ENCODE measurements at places on chromosomes 6 and 20.

GRCh38 chr20:11728937-11729336, 188.8 kb upstream of the BTBD3 start:
- DNase-seq = no peak

- peak; percentile 24 for DNase-seq
These were observed 83.9 kb upstream of the CEP85L start for GRCh38 chr6:118735320-118735719.

DNA sequence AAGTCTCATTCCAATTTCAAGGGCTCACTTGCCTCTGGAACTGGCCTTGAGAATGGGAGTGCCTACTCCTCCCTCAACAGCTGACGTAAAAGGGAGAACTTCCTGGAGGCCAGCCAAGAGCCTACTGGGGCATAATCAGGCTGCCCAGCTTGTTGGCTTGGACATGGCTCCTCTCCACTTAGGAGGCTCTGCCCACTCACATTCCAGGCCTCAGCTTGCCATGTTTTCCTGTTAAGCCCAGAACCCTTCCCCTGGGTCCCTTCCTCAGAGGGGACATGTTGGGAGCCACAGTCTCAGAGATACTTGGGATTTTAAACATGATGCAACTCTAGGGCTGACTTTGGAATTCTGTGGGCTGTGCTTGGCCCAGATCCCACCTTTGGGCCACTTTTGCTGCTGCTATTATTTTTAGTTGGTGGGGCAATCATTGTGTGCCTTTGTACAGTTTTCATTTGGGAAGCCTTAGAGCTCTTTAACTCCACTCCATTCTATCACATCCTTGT, 31.5 kb upstream of the ADTRP start:
- peak; percentile 13 for DNase-seq

- peak; percentile 33 for DNase-seq
These were observed 480 bp upstream of the NT5E start for GRCh38 chr6:85449388-85449817.

DNA sequence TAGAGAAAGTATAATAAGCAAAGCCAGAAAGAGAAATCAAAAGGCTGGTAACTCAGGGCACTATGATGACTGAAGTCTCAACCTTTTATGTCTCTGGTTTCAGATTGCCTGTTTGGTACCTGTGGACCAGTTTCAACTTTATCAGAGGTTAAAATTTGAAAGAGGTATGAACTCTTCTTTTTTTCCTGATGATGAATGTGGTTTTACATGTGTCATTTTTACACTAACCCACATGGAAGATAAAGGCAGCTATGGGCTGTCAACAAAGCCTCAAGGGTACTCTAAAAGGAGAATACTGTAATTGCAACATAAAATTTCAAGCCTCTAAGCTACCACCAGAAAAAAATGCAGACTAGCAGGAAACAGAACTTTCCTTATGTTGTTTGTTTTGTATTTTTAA, 52.4 kb downstream of the RNF144B start:
- DNase-seq = no peak

GRCh38 chr6:25685251-25685650, 33.2 kb downstream of the SCGN start:
- peak; percentile 9 for DNase-seq

- no peak for DNase-seq
These were observed 30.9 kb upstream of the SLC24A3 start for GRCh38 chr20:19181552-19181951.

- DNase-seq = no peak
These were observed 1.6 kb downstream of the DNAJC5 start for GRCh38 chr20:63896264-63897105.

DNA sequence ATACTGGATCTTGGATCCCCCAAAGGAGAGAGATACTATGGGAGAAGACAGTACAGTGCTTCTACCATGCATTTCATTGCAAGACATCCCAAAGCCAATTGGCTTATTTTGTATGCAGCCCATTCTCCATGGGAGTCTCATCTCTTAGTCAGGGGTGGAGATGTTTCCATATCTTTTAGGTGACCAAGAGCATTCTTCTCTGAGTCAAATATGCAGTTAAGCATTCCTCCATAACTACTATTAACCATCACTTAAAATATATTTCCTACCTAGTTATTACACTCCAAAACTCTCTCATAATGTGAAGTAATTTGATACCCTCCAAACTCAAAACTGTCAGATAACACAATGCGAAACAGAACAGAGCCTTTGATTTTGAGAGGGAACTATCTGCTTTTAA, 542.6 kb downstream of the HDGFL1 start:
- DNase-seq = no peak

DNA sequence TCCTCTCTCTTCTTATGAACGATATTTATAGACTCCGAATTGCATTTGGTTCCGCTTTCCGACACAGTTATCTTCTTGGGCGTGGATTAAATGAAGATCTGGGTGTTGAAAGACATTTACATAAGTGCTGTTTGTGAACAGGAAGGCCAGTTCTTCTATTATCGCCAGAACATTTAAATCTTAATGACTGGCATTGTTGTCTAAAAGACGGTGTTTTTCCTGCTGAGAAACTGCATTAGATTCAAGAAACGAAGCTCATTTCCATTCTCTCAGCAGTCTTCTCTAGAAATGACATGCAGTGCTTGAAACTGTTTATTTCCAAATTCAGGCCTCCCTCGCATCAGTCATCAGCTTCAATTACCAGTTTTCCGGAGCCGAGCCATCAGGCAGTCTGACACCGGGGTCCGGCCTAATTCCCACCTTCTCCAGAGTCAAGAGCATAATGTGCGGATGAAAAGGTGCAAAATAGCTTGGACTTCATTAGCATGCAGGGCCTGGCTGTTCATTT, 16.0 kb downstream of the LINC00237 start:
- no peak for DNase-seq

GRCh38 chr6:153538491-153538890, 407.4 kb upstream of the RGS17 start:
- no peak for DNase-seq

GRCh38 chr6:161038229-161039031, 46.9 kb downstream of the MAP3K4 start:
- no peak for DNase-seq

DNA sequence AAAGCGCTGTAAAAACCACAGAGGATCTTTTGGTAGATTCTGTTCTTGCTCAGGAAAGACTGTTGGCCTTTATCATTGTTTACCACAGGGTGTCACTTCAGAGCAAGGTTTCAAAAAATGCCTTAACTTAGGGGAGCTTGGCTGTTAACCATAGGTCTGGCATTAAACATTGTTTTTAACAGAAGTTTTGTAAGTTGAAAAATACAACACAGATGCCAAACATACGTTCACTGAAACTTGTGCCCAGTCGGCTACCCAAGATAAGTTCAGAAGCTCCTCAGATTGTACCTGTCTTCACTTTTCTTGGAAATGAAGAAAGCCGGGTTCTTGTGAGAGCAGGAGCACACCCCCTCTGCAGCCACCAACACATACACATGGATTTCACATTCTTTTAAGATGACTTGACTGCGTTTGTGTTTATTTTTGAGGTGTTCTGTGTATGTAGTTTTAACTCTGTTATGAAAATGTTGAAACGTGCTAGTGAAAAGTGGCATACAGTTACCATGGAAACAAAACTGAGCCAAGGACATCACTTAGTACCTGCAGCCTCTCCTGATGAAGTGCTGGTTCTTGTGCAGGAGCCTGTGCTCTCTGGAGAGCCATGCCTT, 64.9 kb downstream of the SYCP2L start:
- DNase-seq = peak; percentile 32

GRCh38 chr20:62226707-62227590, 6.9 kb upstream of the HRH3 start:
- no peak for DNase-seq

GRCh38 chr6:7818257-7819214, 92.1 kb downstream of the TXNDC5 start:
- DNase-seq = no peak

- no peak for DNase-seq
These were observed 537 bp downstream of the PRR3 start for GRCh38 chr6:30557683-30557981.

GRCh38 chr6:3277851-3278416, 19.2 kb downstream of the PSMG4 start:
- DNase-seq = no peak

DNA sequence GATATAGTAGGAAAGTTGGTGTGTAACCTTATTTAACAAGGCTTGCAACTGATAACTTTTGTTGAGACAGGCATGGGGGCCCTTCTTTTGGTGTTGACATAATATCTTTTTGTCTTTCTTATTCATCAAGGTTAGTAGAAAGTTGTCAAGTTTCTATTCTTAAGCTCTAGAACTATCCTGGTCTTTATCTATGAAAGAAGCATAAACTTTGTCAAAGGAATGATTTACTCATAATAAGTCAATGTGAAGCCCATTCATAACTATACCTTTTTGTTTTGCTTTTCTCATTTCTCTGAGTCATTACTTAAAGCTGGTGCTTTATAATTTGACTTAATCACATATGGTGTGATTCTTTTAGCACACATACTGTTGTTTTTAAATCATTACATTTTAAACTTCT, 312.4 kb downstream of the UTRN start:
- DNase-seq = no peak

DNA sequence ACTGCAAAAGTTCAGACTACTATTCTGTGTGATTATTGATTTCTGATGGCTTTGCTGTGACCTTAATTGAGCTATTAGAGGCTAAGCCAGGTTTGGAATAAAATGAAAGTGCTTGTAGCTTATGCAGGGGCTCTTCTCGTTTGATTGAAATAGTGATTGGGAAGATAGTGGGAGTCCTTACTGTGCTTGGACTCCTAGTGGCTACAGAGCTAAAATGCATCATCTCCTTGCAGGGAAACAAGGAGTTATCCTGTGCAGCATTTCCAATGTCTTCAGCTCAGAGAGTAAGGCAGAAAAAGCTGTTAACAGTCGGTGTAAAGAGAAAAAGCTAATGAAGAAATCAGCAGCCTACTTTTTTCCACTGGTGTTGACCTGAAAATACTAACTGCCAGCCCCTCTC, 173.5 kb downstream of the SLC35F1 start:
- no peak for DNase-seq

DNA sequence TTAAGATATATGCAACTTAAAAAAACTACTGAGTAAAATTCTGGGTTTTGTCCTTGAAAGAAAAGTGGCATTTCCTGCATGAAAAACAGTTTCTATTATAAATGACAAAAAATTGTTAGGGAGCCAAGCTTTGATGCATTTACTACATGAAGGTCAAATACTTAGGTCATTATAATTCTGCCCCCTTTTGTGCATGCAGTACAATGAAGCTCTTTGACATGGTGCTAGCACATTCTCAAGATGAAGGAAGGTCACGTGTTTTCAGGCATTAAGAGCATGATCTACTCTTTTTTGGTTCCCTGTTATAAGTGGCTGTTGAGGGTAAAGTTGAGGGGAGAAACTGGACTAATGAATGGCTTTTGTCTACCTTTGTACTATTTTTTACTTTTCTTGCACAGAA, 72.7 kb downstream of the FOXO3 start:
- DNase-seq = no peak

Measured in NCI-H524 (cell line).